Activated T-cell treated with anti-CD3 and anti-CD28 coated beads for 1 hour (primary cell): ENCODE measurements at places on chromosomes 16 and 17.

- DNase-seq = no peak
These were observed 84.5 kb downstream of the SOX9 start for GRCh38 chr17:72205357-72205756.

- DNase-seq = no peak
These were observed 32.2 kb upstream of the CRYBA1 start for GRCh38 chr17:29214215-29215146.

DNA sequence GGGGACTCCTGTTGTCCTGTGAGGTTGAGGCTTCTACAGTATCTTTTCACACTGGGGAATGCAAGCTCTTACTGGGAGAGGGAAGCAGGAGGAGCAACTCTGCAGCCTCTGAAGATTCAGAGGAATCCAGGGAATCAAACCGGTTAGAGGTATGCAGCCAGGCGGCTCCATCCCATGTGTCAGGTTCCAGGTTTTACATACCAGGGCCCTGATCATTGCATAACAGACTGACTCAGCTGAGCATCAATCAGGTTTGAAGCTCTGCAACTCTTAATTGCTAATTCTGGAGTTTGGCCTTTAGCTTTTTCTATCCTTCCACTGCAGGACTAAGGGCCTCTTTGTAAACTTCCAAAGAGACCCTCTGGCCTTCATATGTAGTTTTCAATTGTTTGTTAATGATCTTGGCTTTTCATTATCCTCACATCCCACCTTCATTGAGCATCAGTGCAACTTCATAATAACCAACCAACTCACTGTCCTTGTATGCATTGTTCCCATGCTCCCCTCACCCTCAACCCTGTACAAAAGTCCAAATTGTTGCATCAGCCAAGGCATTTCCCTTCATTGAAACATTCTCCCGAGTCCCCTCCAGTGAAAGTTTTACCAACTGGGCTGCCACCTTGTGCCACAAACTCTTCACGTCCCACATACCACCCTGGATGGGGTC is 59.7 kb upstream of the DHX40 start:
- DNase-seq = no peak

DNA sequence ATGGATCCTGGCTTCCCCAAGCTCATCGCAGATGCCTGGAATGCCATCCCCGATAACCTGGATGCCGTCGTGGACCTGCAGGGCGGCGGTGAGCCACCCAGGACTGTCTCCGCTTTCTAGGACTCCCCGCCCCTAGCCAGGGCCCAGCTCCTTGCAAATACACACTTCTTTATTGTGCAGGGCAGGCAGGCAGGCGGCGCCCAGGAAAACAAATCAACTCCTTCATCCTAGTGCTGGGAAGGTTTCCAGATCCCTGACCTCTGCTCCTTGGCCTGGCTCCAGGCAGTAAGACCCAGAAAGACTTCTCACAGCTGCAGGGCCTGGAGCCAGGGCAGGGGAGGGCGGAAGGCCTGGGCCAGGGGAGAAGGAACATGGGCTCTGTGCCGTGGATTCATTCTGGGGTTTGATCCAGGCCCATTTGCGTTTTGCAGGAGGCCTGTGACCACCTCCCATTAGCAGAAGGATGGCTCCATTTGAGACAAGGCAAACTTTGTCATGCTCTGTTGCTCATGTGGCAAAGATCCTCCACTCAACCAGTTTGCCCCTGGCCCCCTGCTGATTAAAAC is 6.0 kb upstream of the LPCAT2 start:
- no peak for DNase-seq

GRCh38 chr17:74097450-74098135 is 105.9 kb upstream of the RPL38 start:
- no peak for DNase-seq

DNA sequence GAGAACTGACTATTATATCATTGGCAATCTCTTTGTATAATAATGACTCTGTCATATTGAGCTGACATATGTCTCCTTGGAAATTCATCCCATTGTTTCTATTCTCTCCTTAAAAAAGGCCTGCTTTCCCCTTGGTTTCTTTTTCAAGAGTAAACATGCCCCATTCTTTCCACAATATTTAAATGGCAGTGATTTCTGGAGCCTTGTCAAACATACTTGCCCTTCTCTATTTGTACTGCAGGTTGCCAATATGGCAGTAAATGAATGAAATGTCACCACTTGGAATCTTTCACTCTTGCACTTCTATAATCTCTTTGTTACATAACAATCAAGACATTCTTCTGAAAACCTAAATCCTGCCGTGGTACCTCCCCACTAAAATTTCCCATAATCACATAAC is 1265.1 kb upstream of the CDH8 start:
- no peak for DNase-seq

GRCh38 chr16:20241321-20241720 is 86.0 kb downstream of the GP2 start:
- no peak for DNase-seq

DNA sequence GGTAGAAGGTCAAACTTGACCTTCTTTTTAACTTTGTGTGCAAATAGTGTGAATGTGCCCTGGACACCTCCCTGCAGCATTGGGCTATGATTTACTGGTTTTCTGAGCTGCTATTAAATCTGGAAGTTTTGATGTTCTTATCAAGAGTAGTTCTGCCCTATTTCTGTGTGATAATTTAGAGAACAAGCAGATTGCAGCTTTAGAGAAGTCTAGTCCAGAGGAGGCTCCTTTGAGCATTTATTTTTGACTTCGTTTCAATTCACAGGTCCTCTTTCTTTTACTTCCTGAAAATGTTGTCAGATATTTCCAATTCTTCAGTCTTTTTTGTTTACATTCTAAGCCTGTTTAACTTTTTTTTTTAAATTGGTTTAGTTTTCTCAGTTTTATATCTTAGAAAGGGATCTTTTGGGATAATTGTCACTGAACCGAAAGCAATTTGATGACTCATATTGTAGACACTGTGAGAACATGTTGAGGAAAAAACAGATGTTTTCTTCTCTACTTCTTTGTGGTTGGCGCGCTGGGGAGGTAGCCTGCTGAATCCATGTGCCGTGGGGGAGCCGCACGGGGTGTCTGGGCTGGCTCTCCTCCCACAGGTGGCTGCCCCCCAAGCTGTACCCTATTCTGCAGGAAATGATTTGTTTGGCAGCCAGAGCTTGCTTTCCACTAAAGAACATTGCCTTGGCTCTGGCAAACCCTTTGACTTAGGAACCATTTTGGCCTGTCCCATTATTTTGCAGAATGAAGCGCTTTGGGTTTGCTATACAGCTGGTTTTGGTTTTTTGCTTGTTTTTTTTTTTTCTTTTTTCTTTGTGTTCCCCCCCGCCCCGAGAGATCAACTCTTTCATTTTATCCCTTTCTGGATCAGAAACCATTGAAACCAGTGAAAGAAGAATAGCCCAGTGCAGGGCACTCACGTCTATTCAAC is 53.4 kb downstream of the MFSD11 start:
- peak; percentile 11 for DNase-seq

DNA sequence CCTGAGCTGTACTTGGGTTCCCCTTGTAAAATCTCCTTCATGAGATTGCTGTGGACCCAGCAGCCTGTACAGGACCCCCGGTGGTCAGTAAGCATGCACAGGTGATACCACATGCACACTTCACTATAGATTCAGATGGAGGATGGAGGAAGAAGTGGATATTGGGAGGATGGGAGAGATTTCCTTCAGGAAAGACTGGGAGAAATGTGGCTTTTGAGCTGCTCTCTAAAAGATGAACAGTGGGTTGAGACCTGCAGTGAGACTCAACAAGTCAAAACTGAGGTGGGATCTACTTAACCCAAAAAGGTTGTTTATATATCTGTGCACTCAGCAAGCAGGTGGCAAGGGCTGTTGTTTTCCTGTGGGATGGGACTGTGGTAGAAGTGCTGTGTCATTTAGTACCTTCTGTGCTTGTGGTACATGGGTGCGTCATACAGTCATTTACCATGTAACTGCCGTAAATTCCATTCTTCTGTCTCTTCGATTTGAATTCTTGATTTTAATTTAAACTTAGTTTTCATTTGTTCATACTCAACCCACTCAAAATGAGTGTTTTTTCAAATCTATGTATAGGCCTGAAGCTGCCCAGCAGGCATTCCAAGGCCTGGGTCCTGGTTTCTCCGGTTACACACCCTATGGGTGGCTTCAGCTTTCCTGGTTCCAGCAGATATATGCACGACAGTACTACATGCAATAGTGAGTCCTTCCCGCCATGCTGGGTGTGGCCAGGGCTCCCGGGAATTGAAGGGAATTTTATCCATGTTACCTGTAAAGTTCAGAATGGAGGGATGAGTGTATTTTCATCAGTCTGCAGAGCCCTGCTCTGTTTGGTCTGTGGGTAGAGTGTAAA is 6.9 kb downstream of the HERPUD1 start:
- DNase-seq = no peak

DNA sequence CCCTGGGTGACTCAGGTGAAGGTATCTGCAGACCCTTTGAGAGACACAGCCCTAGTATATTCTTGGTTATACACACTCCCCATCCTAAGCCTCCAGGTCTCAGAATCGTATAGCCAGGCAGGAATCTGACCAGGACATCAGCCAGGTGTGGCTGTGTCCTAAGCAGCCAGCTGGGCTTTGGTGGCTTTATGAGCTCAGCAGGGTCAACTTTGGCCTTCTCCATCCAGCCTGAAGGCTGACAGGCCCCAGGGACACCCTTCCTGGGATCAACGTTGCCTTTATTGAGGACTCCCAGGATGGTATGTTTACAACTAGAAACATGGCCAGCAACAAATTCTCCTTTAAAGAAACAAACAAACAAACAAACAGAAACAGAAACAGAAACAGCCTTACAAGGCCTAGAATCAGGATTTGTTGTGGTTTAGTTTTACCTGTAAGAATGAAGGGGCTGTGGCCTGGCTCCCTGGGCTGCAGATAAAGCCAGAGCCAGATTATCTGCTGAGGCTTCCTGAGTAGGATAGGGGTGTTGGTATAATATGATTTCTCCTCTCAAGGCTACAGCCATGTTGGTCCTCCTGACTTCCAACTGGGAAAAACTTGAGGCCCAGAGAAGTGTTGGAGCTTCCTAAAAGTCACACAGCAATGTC is 8.5 kb downstream of the KIF19 start:
- DNase-seq = no peak

DNA sequence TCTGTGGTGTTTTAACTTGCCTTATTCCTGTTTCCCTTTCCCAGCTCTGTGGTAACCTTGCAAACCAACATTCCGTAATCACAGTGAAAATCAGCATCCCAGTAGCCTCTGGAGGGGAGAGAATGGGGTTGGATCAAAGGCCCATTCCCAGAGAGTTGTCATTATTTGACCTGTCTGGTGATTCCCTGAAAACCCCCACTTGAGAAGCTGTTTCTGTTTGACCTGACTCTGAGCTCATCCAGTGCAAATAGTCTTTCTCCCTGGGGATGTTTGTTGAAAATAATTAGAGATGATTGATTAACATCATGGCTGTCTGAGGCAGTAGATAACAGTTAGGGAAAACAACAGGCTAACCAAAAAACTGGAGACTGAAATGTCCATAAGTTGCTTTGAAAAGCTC is 3.0 kb downstream of the CACNG1 start:
- no peak for DNase-seq

- DNase-seq = no peak
These were observed 128.4 kb downstream of the SHISA9 start for GRCh38 chr16:13029786-13030185.

DNA sequence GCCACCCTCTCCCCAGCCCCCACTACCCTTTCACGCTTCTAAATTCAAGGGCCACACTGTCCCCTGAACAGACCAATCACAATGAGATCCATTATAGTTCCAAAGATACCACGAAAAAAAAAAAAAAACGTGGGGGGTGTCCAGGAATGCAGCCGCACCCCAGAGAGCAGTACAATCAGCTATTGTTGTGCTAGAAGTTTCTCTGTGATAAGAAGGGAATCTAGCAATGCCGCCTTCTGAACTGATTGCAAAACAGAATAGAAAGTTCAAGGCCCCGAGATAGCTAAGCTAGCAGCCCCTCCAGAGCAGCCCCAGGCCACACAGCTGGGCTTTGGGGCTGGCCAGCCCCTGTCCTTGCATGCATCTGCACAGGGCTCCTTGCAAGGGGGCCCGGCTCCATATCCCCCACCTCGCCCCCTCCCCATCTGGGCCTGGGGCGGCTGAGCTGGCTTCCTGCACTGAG is 86.9 kb upstream of the CBX4 start:
- DNase-seq = no peak

GRCh38 chr17:74361230-74362068 is at the start of gene BTBD17:
BTBD17 (minus strand) TSS chr17:74361868; CDS start chr17:74361819, 49 bp downstream.
- peak; percentile 26 for DNase-seq

- no peak for DNase-seq
These were observed 112.8 kb downstream of the PLCG2 start for GRCh38 chr16:81891736-81892364.

- DNase-seq = no peak
These were observed 2.8 kb upstream of the DNAI2 start for GRCh38 chr17:74271281-74271680.

GRCh38 chr17:51128076-51128475 is 7.4 kb upstream of the SPAG9 start:
- no peak for DNase-seq

DNA sequence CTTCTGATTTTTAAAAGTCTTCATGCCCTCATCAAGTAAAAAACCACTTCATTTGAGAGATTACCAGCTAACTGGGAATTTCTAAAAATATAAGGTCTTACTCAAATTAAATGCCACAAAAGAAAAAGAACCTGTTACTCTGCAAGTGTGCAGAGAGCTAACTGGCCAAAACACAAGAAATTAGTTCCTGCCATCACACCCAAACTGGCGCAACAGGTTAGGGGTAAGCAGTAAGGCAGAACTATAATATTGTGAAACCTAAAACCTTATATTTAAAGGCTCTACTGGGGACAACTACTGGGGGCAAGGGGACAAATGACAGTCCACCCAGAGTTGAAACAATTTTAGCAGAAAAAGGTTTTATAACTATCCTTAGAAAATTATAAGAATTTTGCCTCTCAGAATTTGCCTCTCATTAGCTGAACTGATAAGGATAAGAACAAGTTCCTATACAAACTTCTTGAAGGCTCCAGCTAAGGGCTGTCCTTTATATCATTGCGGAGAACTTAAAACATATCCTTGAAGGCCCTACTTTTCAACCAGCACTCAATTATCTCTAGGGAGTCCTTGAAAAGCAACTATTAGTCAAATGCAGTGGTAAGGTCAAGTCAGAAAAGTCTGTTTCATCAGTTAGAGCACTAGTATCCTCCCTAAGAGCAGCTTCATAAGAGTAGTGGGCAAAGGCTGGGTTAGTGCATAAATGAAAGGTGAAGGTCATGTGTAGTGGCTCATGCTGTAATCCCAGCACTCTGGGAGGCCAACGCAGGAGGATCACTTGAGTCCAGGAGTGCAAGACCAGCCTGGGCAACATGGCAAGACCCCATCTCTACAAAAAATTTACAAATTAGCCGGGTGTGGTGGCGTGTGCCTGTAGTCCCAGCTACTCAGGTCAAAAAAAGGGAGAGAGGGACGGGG is 31.5 kb downstream of the SMURF2 start:
- no peak for DNase-seq

- DNase-seq = no peak
These were observed 39.9 kb downstream of the IQCK start for GRCh38 chr16:19757762-19758595.
